GM12892 (cell line): ENCODE measurements at places on chromosomes 3 and 15.
A peak's percentile ranks its signal among the peaks of the same experiment; 100 is the strongest.

DNA sequence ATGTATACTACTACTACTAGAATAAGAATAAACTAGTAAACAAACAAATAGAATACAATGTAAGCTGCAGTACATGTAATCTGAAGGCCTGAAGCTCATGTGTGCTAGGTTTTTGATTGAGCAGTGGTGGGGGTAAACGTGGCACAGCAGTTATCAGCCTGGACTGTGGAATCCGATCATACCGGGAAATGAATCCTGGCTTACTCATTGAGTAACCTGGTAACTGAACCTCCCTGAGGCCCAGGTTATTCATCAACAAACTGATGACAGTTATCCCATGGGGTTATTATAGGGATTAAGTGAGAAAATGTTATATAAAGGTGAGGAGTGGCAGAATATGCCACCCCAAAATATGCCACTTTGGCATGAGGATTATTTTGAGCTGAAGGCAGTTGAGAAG is 339.1 kb downstream of the FHIT start:
- DNase-seq: no peak

- DNase-seq: no peak
Measured at GRCh38 chr15:79373113-79373512, 59.0 kb upstream of the MINAR1 start.

GRCh38 chr15:51692154-51692553 is 10.9 kb downstream of the SCG3 start:
- DNase-seq: no peak

DNA sequence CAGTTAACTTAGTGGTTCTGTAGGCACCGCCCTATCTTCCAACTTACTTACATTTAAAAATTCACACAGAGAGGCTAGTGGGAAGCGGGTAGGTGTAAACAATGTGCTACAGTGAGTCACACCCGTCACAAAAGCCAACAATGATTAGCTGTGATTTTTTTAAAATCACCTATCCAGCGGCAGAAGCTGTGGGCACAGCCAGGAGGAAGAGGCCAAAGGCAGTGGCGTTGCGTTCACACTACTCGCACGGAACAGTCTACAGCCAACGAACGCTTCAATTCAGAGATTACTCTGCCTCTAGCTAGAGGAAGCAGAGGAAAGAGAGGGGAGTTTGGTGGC is 2.5 kb upstream of the NLGN1 start:
- DNase-seq: no peak

- no peak for DNase-seq
Measured at GRCh38 chr3:96072226-96072625, 742.2 kb upstream of the EPHA6 start.

- DNase-seq: no peak
Measured at GRCh38 chr15:41408234-41408641, 5.9 kb upstream of the NDUFAF1 start.

DNA sequence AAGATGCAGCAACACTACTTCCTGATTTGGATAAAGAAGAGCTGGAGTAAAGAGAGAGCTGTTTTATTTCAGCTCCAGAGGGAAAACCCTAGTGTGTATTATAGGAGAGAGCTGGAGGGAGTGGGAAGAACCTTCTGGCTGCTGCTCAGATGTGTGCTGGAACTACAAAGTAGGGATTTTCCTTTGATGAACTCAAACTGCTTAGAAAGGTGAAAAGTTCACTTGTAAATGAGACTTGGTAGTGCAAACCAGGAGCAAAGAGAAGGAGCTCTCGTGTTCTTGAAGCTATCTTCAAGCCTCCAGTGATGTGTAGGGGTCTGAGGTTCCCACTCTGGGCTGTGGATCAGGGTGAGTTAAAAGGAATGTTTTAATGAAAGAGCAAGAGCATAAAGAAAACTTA is 110.4 kb downstream of the EDEM1 start:
- no peak for DNase-seq

- no peak for DNase-seq
Measured at GRCh38 chr15:43769584-43770228, 7.1 kb downstream of the ELL3 start.

- DNase-seq: no peak
Measured at GRCh38 chr3:141276398-141276797, 44.8 kb downstream of the PXYLP1 start.

- peak; percentile 62 for DNase-seq
Measured at GRCh38 chr3:127483902-127484591, 106.5 kb downstream of the TPRA1 start.
